Right lung (tissue), 10 donors: ENCODE measurements at places on chromosomes 11 and 22. TPM values are rescaled to one million over a fixed set of nuclear protein-coding genes. Genes with fewer than 3 reads are reported as not detected.

- no peak for DNase-seq
Observed at GRCh38 chr22:37462983-37463382, 23.2 kb downstream of the MFNG start.

GRCh38 chr11:119937412-119937811 lies 200.5 kb downstream of the TRIM29 start:
- no peak for DNase-seq

DNA sequence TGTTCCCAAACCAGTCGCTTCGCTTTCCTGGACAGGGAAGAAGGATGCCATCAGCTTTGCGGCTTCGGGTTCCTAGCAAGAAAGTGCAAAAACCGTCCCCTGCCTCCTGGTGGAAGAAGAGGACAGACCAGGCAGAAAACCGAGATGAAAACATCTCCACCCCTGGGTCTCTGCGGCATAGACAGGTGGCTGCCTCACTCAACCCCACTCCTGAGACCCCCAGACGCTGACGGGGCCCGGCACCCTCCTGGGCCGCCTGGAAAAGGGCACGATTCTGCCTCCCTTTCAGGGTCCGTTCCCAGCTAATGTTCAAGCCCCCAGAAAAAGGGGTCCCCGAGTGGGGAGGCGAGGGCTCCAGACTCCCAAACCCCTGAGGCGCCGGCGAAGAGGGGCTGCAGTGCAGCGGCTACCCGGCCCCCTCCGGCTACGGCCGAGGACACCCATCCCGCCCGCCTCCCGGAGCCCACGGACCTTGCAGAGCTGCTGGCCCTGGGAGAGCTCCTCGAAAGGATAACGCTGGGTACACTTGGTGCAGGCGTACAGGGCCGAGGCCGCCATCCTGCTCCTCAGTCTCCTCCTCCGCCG lies 569 bp downstream of the FAM76B start:
- peak; percentile 30 for DNase-seq

GRCh38 chr11:114183044-114183511 lies 113.1 kb upstream of the NNMT start:
- DNase-seq: no peak

DNA sequence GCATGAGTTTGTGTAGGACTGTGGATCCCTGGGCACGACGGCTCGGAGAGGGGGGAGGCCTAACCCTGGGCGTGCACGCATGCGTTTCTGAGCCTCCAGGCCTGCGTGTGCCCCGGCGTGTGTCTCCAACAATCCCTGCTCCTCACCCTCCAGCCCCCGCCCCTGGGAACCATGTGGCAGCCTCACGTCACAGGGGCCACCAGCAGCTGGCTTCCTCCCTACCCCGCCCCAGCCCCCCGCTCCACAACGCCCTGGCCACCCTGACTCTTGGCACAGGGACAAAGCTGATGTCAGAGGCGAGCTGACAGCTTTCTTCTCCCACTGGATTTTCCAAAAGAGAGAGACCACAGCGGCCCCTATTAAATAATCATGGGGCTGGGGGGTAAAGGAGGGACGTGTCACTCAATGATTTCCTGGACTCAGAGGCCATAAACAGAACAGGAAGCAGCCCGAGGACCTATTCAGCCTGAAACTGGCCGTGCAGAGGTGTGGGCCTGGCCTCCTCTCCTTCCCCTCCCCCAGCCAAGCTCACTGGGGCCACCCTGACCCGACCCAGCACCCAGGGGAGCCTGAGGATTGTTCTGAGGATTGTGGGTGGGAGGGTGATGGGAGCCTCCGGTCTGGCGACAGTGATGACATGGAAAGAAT lies 6.8 kb upstream of the LIF start:
- peak; percentile 90 for DNase-seq

OR8D1 gene
- polyA plus RNA-seq: not detected

IRAG1 gene
- 13.3 TPM for polyA plus RNA-seq

HIKESHI gene
- polyA plus RNA-seq: 63.1 TPM
